RWPE1 (cell line): ENCODE measurements at places on chromosomes 2 and 18.

GRCh38 chr2:49490710-49491109 lies 336.4 kb upstream of the FSHR start:
- no peak for DNase-seq

- no peak for DNase-seq
Observed at GRCh38 chr2:51151490-51152140, 119.7 kb upstream of the NRXN1 start.

DNA sequence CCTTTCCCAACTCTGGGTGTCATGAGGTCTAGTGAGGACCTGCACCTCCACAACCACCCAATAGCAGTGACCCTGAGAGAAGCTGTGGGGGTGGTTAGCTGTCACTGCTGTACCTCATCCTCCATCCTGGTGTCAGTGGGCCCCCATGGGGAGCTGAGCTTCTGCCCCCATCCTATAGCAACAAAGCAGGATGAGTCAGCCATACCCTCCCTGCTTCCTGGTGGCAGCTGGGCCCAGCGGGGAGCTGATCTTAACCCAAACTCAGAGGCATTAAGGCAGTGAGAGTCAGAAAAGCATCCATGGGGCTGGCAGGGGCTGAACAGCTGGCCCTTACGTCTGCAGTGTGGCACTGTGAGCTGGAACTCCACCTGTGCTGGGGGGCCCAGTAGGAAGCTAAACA lies 247.8 kb upstream of the HDAC4 start:
- no peak for DNase-seq

DNA sequence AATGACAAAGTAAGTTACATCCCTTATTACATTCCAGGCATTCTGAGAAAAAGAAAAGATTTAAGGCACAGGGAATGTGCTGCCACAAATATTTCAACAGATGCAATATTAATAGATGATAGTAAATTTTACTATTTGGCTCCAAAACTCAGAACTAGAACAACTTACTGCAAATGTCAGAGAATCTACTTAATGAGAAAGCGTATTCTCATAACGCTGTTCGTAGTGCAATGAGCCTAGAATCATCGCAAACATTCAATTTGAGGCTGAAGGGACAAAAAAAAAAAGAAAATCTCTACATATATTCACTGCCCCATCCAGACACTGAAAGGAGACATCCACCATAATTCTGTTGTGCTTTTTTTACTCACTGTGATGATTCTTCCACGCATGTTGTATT lies 272.1 kb upstream of the DOK6 start:
- no peak for DNase-seq

- DNase-seq, result peak; percentile 31
Observed at GRCh38 chr2:136932700-136933099, 167.4 kb downstream of the THSD7B start.

GRCh38 chr2:53006980-53007379 lies 760.6 kb upstream of the CHAC2 start:
- no peak for DNase-seq

DNA sequence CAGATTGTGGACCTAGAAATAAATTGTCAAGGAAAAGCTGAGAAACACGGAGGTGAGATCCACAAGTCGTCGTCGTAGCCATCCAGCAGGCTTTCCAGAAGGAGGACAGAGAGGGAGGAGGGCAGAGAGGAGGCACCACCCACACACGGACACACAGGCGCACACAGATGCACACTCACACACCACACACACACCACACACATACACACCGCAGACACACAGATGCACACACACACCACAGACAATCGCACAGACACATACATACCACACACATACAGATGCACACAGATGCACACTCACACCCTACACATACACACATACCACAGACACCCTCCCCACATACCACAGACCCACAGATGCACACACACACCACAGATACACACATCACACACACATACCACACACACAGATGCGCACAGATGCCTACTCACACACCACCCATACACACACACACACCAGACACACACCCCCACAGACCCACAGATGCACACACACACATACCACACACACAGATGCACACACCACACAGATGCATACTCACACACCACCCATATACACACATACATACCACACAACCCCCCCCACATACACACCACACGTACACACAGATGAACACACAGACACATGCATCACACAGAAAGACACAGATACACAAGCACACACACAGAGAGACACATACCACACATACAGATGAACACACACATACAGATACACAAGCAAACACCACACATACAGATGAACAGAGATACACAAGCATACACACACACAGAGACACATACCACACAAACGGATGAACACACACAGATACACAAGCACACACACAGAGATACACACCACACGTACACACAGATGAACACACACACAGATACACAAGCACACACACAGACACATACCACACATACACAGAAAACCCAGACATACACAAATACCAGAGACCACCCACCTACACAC lies 12.7 kb upstream of the BOK start:
- DNase-seq, result no peak

DNA sequence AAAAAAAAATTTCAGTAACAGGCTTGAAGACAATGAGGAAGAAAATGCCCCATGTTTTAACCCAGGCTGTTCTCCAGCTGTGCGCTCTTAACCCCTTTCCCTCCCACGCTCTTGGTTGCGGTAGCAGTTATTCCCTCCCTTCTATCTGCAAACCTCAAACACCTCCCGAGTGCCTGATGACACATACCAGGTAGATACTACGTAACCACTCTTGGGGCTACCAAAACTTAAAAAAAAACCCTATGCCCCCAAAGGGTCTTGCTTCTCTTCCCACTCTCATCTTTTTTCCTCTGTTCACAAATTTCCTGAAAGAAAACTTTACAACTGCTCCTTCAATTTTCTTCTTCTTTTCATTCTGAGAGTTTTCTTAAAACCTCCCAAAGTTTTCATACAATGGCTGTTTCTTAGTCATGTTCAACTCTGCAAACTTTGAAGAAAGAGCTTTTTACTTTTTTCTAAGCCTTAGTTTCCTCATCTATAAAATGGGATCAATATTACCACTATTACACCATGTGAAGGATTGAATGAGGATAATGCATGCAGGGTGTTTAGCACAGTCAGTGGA lies 4.9 kb upstream of the DRC1 start:
- DNase-seq, result no peak

- DNase-seq, result no peak
Observed at GRCh38 chr2:1422716-1423285, 9.5 kb downstream of the TPO start.

DNA sequence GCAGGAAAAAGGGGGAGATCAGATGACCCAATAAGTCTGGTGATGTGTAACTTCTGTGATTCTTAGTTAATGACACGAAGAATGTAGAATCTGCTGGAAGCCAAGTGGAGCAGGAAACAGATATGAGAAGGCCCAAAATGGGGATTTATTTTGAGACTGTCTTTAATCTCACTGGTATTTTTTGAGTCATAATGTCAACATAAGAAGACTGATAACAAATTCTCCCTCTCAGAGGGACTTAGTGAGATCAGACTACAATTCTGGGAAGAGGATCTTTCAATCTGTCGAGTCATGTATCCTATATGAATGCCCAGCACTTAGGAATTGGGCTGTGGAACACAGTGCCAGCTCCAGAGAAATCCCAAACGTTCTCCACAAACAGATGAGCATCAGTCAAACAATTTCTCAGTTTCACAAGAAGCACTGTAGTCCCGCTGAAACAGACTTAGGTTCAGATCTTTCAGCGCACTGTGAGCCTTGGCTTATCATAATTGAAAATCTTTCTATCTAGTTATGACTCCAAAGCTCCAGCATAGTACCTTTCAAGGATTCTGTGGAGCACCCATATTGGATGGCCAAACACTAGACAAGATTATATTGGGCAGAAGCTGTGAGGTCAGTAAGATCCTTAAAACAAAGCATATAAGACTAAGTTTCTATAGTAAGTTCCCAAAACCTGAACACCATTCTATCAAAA lies 738.2 kb downstream of the LRP1B start:
- no peak for DNase-seq

GRCh38 chr18:36440614-36441013 lies 143.1 kb downstream of the FHOD3 start:
- no peak for DNase-seq

GRCh38 chr2:64854773-64855237 lies 134.4 kb upstream of the SLC1A4 start:
- DNase-seq, result no peak

- DNase-seq, result no peak
Observed at GRCh38 chr2:241190291-241190981, 2.0 kb downstream of the ANO7 start.

DNA sequence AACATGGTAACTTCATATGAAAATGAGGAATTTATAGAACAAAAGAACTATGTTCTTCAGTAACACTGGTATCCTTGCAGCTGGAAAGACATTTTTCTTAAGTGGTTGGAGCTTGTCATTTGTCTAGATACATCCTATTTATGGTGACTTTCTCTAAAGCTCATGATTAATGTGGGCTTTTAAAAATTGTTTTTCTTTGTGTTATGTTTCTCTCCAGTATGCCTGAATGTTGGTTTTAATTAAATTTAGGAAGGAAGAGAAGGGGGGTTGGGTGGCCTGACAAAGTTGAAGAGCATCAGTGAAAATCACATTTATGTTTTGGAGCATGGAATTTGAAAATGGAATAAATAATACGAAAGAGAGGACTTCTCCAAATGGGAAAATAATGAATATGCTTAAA lies 457.1 kb upstream of the ETAA1 start:
- DNase-seq, result no peak

- DNase-seq, result no peak
Observed at GRCh38 chr2:191931329-191931728, 84.4 kb upstream of the CAVIN2 start.

- no peak for DNase-seq
Observed at GRCh38 chr2:145813481-145813880, 1293.6 kb upstream of the ZEB2 start.

DNA sequence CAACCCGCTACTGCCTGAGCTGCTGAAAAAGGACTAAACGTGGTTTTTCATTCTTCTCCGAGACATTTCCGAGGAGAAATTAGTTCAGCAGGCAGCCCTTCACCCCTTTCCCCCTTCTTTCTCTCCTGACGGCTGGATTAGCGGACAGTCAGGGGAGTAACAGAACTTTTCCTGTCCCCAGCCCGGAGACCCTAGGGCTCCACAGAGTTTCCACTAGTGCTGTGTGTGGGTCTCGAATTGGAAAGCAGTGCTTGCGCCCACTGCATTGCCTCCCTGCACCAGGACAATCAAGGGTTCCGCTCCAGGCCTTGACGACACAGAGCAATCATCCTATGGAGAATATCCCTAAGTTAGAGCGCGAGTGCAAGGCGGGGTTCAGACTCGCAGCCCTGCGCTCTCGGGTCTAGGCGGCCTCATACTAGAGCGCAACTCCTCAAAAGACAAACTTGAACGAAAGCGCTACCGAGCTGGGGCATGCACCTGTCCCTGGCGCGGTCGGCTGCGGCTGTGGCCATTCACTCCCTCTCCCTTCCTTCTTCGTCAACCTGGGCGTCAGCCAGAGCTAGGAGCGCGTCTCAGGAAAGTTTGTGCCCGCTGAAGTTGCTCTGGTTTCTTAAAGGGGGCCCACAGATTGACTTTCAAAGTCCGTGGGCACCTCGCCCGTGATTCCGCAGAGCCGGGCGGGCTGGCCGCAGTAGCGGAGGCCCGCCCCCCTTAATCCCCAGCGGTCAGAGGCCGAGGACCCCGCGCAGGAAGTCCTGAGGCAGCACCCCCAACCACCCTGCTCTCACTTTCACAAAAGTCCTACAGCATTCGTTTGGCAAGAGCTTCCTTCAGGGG lies 801 bp downstream of the OSR1 start:
- DNase-seq, result no peak

- peak; percentile 16 for DNase-seq
Observed at GRCh38 chr2:64913357-64913869, 75.8 kb upstream of the SLC1A4 start.

GRCh38 chr2:175755169-175755568 lies 246.9 kb downstream of the LNPK start:
- DNase-seq, result no peak

DNA sequence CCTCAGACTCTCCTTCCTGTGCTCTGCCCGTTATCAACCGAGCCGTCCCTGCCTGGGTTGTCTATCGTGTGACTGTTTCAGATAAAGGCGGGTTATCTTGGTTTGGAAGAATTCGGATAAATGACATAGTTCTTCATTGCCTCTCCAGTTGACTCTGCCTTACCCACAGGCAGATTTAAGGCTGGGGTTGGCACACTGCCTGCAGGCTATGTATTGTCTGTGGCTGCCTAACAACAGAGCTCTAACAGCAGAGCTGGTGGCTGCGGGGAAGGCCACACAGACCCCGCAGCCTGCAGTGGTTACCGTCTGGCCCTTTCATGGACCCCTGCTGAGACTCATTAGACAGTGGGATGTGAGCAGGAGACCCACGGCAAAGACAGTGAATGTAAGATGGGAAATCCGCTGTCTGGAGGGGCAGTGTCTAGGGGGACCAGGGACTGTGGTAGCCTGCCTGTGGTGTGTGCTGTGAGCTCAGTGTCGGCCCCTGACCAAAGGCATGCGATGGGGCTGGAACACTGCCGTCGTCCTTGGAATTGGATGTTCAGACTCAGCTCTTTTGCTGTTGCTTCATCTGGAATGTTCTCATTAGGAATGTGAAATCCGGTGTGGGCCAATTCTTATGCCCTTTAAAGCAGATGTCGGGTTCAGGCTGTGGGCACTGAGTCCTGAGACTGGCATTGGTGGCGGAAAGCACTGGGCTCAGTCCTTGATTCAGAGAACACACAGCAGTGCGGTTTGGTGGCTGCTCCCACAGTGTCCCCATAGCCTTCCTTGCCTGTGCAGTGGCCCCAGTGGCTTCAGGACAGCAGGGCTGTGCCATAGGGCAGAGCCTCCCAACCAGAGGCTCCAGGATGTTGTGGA lies 44.5 kb downstream of the SH3RF3 start:
- DNase-seq, result no peak

DNA sequence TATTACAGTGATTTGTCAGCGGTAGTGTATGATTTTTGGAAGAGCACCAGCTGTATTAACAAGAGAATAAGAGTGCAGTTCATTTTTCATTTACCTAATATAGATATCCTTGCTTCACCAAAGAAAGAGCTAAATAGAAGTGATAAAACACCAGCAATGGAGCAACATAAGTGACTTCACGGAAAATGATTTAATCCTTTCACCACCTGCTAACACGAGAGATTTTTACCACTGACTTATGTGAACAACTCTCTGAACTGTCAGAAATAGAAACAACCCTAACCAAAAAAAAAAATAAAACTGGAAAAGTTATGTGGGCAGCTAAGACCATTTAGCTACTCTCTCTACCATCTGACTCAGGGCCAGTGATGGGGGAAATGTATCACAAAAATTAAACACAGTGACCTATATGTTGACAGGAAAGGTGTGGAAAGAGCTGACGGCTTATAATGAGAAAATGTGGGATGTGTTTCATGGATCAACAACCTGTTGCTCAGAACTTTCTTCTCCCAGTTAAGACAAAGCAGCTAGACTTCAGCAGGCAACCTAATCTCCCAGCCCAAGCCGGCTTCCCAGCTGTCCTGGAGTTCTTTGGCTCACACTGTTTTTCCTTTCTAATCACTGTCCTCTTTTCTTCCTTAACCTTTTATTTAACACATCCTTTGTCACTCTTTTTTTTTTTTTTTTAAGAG lies 272.7 kb downstream of the SS18 start:
- no peak for DNase-seq

GRCh38 chr2:218444692-218445357 lies 25.9 kb downstream of the VIL1 start:
- no peak for DNase-seq
